Progenitor cell of endocrine pancreas (in vitro differentiated cells): ENCODE measurements at places on chromosomes 2 and 18.

- no peak for DNase-seq
Measured at GRCh38 chr18:68454511-68455228, 260.2 kb downstream of the TMX3 start.

DNA sequence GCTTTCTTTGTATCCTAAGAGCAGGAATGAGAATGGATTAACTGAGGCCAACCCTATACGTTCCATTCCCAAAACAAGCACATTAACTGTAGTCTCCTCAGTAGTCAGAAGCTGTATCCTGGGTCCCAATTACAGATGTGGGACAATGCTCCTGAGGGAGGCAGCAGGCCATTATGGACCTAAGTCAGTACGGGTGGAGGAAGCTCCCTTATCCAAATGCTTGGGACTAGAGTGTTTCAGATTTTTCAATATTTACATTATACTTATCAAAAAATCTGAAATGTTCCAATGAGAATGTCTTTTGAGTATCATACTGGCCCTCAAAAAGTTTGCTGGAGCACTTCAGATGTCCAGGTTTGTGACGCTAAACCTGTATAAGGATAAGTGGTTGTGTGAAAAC lies 90.1 kb downstream of the PRELID3A start:
- DNase-seq = no peak

- no peak for DNase-seq
Measured at GRCh38 chr2:33788044-33788443, 188.9 kb upstream of the FAM98A start.

DNA sequence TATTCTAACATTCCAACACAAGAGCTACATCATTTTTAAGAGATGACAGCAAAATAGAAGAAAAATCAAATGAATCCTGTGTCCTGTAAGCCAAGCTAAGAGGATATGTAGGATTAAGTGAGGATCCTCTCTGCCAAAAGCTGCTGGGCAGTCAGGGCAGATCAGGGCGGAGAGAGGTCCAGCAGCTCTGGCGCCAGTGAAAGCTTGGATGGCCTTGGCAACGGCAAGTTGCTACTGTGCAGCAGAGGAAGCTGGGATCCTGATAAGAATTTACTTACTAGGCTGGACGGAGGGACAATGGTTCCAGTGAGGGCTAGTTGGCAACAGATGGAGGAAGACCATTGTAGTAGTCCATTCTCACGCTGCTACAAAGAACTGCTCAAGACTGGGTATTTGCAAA lies 391.5 kb downstream of the XIRP2 start:
- DNase-seq = no peak

DNA sequence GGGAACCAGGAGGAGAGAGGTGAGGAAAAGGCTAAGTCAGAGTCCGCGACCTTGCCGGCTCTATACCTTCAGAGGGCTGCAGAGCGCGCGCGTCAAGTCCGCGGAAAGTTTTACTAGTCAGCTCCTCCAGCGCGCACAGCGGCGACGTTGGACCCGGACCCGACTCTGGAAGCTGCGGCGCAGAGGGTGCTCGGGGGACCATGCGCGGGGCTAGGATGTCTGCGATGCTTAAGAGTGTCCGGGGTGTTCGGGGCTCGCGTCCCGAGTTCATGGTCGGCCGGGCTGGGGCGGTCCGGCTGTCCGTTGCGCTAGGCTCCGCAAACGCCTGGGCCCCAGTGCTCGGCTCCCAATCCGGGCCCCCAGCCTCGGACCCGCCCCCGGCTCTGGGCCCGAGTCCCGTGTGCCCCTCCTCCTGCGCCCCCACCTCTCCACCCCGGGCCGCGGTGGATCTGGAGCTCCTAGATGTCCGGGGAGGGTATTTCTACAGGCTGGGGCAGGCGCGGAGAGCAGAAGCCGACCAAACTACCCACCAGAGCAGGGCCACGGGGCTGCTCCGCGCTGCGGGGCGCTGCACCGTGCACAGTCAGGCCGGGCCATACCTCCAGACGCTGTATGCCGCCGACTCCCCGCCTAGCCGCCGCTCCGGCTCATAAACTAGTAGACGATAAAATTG lies at the start of gene LBX2:
Gene LBX2 (minus strand): TSS at position 337 of the 673 bp plus-strand sequence. CDS start 66 bp downstream, at position 271.
- DNase-seq = no peak

GRCh38 chr18:77110400-77110799 lies 22.2 kb downstream of the MBP start:
- no peak for DNase-seq

GRCh38 chr18:3816610-3817363 lies 366.8 kb downstream of the TGIF1 start:
- DNase-seq = no peak

- no peak for DNase-seq
Measured at GRCh38 chr18:64749884-64750283, 601.0 kb upstream of the LINC00305 start.

GRCh38 chr2:229553091-229553490 lies 161.3 kb downstream of the DNER start:
- DNase-seq = no peak

GRCh38 chr2:27942612-27943547 lies 52.4 kb downstream of the BABAM2 start:
- no peak for DNase-seq

GRCh38 chr2:65479524-65479923 lies 47.1 kb upstream of the SPRED2 start:
- no peak for DNase-seq

GRCh38 chr2:19480673-19481072 lies 122.2 kb upstream of the OSR1 start:
- no peak for DNase-seq

GRCh38 chr2:204258890-204259289 lies 286.4 kb upstream of the PARD3B start:
- DNase-seq = no peak

GRCh38 chr2:234269769-234270204 lies 219.3 kb downstream of the SPP2 start:
- DNase-seq = no peak

DNA sequence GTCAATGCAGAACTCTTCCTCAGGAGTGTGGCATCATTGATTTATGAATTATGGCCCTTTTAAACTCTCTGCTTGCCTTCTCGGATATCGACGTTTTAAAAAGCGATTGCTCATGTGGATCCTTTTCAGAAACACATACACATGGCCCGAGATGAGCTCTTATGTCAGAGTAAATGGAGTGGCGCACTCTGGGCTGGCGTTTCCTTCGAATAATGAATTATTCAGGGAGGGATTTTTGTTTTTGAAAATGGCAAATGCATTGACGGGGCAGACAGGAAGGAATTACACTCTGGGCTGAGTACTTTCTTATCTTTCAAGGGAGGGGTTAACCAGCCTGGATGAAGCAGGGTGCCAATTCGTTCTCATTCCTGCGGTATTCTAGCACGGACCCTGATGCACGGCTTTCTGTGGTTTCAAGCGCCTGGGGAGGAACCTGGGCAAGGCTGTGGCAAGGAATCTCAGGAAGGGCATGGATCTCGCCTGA lies 142.7 kb downstream of the PRKCE start:
- no peak for DNase-seq

DNA sequence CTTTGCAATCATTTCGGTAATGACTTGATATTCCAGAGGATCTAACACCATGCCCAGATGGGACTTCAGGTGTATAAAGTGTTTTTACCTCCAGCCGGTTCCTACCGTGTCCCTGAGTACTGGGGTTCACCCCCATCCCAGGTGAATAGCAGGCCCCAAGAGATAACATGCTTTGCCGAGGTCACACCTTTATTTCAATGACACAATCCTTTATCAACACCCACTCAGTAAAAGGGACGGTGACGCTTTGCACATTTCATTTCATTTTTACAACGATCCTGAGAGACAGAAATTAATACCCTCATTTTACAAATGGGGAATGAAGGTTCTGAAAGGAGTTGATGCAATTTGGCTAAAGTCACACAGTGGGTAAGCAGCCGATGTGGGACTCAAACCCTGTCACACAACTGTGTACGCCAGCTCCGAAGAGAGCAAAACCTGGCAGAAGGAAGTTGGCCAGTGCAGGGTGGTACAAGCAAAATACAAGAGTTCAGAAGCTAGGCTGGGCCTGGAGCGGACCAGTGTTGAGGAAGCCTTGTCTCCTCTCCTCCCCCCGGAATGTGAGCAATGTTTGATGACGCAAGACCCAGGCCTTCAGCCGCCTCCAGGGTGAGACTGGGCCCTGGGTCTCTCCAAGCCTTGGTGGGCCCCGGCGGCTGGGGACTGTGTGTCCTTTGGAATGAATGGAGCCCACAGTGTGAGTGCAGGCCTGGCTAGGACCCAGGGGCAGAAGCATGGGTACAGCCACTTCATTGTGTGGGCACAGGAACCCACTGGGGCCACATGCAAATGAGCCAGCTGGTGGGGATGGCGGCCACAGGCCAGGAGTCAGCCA lies 139.6 kb upstream of the MYCN start:
- no peak for DNase-seq

DNA sequence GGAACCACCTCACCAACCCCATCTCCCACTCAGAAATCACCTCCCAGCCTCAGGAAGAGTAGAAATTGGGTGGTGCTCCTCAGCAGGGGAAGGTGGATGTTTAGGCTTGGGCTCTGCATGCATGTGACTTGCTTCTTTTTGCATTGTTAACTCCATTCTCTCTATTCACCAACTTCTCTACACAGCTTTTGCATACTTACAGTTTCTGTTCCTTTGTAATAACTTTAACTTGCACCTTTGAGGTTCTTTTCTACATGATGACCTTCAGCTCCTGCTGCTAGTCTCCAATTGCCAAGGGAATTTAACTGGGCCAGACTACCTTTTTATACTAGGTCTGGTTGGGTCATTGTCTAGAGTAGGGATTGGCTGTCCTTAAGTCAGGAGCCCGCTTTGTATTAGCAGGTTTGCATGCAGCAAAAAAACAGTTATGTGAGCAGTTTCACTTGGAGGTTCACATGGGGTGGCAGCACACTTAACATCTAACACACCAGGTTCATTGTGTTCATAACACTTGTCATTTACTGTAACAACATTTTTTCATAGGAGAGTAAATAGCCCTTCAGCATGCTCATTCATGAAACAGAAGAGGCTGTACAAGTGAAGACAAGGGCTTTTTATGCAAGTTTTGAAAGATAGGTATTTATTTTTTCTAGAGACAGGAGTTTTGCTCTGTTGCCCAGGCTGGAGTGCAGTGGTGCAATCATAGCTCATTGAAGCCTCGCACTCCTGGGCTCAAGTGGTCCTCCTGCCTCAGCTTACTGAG lies 12.0 kb downstream of the MRPL35 start:
- no peak for DNase-seq

DNA sequence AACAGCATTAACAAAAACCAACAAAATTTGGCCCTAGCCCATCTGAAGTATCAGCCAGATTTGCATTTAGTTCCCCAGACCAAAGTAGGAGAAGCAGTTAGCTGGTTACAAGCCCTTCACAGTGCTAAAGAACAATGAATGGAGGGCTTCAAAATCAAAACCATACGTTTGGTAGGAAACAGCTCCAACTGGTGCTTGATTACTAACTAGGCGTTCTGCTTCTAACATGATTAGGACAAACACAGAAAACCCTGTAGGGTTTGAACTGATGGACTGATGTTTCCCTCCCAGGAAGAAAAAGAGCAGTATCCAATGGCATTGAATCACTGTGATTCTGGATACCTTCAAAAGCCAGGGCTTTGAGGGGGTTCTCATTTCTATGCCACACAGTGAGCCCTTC lies 20.5 kb upstream of the STAT4 start:
- DNase-seq = no peak

- no peak for DNase-seq
Measured at GRCh38 chr2:208799397-208799796, 392.8 kb downstream of the PTH2R start.

GRCh38 chr2:239940861-239941570 lies 84.1 kb downstream of the NDUFA10 start:
- DNase-seq = no peak

DNA sequence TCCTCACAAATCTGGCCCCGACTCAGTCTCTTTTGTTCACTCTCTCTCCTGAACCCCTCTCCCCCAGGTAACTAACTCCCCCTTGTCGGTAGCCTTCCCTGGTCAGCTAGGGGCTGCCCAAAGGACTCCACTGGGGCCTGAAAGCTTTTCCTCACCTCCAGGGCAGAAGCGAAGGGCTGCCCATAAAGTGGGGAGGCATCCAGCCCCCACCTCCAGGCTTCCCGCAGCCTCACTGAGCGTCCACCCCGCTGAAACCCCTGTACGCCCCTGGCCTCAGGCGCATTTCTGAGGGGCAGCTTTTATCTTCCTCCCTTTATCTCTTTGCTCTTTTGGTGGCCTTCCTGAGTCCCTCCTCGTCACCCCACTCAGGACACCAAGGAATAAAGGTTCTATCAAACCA lies 249.3 kb downstream of the CYP26B1 start:
- no peak for DNase-seq

DNA sequence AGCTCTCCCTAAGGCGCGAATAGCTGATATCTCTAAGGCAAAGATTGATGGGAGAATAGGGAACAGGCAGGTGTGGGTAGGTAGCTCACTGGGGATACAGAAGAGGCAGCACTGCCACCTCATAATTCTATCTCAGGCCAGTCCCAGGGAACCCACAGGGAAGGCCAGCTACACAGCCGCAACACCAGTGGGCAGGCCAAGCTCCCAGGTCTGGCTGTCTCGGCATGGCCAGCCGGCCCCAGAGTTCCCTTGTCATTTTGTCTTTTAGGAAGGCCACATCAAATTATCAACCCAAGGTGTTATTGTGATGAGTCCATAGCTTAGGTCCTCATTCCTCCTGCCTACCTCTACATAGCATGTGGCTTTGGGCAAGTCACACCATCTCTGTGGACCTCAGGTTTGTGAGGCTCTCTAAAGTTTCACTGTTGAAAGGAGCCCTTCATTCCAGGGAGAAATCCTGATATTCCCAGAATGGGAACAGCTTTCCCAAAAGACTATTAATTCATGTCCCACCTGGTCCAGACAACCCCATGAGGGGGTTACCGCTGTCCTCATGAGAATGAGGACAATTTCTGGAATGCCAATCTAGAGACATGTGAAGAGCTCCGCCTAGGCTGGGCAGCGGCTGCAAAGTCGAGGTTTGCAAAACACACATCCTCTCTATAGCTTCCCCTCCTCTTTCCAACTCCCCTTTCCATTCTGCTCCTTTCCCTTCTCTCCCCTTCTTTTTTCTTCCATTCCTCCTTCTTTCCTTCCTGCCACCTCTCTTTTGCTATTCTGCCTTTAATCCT lies 287.1 kb upstream of the ID2 start:
- no peak for DNase-seq

GRCh38 chr2:105236060-105236424 lies 5.5 kb upstream of the GPR45 start:
- DNase-seq = no peak

- DNase-seq = no peak
Measured at GRCh38 chr2:127320067-127320466, 26.1 kb upstream of the ERCC3 start.

DNA sequence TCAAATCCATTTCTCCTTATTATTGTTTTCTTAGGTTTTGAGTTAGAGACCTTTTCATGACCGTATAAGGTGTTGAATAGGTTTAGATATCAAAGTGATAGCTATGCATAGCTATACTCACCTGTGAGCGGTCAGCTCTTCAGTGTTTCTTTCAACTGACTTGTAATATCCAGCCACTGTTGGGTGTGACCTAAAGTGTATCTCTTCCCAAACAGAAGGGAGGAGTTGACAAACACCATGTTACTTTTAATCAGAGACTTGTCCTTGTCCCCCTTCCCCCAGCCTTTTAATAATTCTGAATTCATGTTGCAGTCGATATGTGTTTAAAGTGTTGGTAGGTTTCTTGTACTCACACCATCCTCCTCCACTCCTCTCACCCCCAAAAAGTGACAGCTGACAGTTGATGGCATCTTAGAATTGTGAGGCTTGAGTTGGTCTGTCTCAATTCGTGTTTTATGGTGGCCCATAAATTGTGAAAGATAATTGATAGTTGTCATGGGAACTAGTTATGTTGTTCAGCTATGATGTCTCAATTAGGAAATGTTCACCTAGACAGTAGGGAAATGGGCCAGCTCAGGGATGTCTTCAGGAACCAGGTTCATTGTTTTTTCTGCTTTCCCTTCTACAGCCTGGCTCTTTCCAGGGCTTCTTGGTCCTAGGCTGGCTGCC lies 12.0 kb downstream of the NEDD4L start:
- DNase-seq = no peak

- DNase-seq = no peak
Measured at GRCh38 chr2:157696036-157696435, 67.4 kb upstream of the ACVR1C start.
